ENCODE measurements at places on chromosomes 5 and 9.

DNA sequence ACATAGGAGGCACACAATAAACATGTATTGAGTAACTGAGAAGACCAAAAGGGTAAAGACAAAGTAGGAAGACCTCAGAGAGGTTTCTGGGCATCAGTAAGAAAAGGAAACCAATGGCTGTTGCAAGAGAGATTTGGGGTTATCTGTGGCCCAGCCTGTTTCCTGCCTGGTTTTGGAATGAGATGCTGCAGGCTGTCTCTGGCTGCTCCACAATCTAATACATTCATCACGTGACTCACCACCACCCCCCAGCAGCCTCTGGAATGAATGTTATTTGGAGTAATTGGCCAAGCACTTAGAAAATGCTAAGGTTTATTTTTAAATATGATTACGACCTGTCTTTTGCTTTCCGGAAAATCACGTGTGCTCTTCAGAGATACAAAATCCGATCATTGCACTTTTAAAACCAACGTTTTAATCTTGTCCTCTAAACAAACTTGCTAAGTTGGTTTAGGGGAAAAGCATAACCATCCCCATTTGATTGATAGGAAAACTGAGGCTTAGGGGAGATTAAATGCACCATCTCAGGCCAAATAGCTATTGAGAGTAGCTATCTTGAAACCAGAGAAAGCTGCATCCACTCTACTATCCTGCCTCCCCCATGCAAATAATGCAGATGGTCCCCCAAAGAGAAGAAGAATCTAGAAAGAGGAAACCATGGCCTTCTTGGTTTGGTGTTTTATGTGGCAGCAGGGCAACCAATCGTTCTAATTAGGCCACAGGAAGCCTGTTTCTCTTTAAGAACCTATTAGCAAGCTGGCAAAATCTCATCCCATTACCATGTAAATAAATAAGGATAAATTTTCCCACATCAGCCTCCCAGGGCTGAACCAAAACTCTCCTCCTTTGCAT, 151.8 kb upstream of the ADRA1B start:
- DNase-seq = no peak

- DNase-seq = peak; percentile 45
These were observed 11.5 kb downstream of the SARDH start for GRCh38 chr9:133726401-133727276.

DNA sequence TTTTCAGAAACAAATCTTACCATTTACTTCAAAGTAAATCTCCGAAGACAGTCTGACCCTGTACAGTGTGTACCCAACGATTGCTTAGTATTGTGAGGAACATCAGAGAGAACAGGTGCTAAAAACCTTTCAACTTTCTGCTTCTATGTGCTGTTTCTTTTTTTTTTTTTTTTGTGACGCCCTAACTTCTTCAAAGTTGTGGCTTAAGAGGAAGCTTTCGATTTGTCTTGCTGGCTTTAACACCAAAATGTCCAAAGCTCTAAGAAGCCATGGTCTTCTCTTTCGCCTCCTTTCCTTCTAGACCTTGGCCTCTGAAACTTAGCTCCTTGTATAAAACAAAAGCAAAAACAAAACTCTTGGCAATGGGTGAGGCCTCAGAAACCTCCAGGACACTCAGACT, 1.2 kb downstream of the TNFSF8 start:
- no peak for DNase-seq

DNA sequence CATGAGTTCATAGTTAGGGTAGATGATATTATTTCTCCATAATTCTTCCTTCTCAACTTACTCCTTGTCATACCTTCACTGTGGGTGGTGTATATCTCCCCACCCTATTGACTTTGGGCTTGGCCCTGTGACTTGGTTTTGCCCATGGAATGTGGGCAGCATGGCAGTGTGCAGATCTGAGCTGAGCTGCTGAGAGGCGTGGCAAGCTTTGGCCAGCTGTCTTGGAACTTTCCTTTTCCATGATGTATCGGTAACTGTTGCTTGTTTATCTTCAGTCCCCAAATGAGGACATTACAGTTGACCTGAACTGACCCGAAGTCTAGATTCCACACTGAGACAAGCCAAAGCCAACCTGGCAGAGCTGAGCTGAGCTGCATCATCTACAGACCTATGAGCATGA, 70.4 kb downstream of the RALGPS1 start:
- DNase-seq = no peak

DNA sequence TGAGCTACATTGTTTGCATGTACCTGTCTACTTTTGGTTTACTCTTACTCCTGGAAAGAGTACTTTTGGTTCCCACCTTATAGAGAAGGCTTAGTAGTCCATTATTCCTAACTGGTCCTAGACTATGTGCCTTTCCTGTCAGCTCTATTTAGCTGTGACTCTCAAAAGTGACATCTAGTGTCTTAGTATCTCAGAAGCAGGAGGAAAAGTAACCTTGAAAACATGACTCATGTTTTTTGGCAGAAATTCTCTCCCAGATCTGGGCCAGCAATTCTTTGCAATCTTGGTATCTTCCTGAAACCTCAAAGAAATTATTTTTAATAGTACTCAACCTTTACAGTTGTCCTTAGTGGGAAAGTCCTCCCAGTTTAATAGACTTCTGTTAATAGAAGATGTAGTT, 691.7 kb upstream of the SEMA6A start:
- no peak for DNase-seq

DNA sequence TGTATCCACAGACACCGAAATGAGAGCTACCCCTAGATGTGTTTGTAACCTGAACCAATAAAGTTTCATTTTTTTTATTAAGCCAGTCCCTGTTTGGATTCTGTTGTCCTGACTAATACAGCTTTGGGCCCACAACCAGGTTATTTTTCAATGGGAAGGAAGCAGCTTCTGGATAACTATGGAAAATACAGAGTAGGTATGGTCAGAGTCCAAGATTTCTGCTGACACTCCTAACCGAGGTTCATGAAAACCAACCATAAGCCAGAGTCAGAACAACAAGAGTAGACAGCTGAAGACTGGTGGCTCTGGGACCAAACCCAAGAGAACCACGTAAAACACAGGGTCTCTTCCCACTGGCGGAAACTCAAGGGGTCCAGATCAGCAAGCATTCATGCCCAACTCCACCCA, 10.8 kb downstream of the KLF9 start:
- DNase-seq = no peak

- no peak for DNase-seq
These were observed 228.8 kb downstream of the FSTL4 start for GRCh38 chr5:133383580-133383939.

- no peak for DNase-seq
These were observed 257.8 kb downstream of the PLK2 start for GRCh38 chr5:58201922-58202648.

GRCh38 chr5:66585291-66585690, 10.9 kb upstream of the MAST4 start:
- DNase-seq = no peak

DNA sequence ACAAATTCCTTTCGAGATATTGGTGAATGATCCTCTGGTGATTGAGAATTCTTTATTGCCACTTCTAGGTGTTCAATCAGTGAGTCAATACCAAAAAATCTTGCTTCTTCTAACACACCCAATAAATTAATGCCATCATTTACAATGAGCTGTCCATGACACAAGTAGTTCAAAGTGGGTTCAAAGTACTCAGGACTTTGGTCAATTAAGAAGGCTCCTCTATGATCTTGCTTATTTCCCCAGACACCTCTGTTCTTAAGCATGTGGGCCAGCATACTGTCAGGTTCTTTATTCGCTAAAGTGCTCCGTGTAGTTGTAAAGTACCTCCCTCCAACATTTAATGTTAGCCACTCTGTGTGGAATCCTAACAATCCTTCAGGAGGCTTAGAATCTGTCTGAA, 127.1 kb downstream of the WDR70 start:
- no peak for DNase-seq

DNA sequence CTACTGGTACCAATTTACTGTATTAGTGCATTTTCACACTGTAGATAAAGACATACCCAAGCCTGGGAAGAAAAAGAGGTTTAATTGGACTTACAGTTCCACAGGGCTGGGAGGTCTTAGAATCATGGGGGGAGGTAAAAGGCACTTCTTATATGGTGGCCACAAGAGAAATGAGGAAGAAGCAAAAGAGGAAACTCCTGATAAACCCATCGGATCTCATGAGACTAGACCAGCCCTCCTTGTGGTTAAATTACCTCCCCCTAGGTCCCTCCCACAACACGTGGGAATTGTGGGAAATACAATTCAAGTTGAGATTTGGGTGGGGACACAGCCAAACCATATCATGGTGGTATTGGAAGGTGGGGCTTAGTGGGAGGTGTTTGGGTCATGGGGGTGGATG, 56.5 kb upstream of the SPDL1 start:
- DNase-seq = no peak

- DNase-seq = no peak
These were observed 19.1 kb downstream of the TNFSF8 start for GRCh38 chr9:114911167-114911821.

- no peak for DNase-seq
These were observed 10.2 kb downstream of the GLIS3 start for GRCh38 chr9:4289411-4290326.

DNA sequence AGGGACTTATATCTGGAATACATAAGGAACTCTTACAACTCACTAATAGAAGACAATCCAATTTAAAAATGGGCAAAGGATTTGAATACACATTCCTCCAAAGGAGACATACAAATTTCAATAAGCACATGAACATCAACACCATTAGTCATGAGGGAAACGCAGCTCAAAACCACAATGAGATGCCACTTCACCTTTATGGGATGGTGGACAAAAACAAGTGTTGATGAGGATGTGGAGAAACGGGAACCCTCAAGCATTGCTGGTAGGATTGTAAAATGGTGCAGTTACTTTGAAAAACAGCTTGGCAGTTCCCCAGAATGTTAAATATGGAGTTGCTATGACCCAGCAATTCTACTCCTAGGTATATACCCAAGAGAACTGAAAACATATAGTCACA, 72.7 kb upstream of the IER5L start:
- DNase-seq = no peak

DNA sequence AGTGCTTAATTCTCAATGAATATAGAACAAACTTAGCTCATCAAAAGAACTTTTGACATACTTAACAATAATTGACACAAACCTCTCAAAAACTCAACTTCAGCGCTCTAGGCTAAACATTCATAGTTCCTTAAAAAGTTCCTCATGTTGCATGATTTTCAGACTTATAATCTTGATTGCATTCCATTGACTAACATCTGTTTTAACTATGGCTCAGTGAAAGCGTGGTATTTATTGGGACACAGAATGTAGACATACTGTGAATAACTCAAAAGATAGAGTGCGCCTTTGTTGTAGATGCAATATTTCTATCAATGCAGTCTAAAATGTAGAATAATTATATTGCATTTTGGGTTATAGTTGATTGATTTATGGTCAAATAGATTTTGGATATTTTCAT, 227.1 kb upstream of the HAPLN1 start:
- no peak for DNase-seq

DNA sequence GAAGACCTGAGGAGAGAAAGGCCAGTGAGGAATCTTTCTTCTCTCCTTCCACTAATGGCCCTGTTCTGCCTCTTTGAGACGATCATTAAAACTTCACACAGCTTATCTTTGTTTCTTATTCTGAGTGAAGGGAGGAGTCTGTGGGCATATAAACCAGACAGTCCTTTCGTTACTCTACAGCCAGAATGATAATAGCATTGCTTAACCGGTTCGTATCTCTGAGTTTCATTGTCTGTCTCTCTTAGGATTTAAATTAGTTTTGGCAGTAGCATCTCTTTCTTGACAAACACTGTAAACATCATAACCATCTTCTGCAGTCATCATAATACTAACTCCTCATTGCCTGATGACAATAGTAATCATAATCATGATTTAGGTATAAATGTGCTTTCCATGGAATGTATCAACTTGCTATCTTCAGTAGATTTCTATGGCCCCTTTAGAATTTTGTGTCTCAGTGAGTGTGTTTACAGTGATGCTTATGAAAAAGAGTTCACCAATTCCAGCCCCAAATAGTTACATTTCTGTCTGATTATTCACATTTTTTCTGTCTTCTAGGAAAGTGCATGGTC, 618.8 kb upstream of the KLF4 start:
- DNase-seq = no peak

- DNase-seq = no peak
These were observed 246.0 kb upstream of the NUDT12 start for GRCh38 chr5:103808464-103809106.
